ENCODE measurements at places on chromosomes 5 and 9.

- no peak for DNase-seq
Observed at GRCh38 chr5:143019157-143019556, 249.0 kb downstream of the ARHGAP26 start.

DNA sequence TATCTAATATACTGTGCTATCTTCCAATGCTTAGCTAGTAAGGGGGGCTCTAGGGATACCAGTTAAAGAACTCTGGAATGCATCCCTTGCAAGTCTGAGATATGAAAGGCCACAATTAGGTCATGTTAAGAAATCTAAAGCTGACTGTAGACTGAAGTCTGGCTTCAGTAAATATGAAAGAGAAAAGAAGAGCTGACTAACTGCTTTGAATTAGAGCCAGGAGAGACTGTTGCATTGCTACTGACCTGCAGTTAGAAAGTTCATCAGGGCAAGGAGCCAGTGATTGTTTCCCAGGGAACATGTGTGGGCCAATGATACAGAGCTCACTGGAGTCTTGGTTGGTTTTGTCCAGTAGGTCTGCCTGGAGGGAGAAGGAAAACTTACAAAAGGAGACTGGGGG, 472.1 kb upstream of the TNC start:
- DNase-seq, result peak; percentile 81

DNA sequence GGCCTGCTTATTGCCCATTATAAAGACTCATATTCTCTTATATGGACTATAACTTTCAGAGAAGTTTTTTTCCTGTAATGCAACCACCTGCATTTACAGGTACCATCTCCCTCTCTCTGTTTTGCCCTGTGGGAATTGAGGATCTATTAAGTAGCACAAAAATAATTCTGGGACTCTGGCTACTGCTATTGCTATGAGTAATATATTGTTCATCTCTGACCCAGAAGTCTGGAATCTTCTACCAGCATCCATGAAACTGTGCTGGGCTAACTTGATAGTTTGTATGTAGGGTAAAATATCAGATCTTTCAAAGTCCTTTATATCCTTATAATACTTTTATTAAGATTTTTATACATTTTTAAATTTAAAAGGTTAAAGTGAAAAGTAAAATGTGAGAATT, 607.2 kb downstream of the EFNA5 start:
- DNase-seq, result no peak

DNA sequence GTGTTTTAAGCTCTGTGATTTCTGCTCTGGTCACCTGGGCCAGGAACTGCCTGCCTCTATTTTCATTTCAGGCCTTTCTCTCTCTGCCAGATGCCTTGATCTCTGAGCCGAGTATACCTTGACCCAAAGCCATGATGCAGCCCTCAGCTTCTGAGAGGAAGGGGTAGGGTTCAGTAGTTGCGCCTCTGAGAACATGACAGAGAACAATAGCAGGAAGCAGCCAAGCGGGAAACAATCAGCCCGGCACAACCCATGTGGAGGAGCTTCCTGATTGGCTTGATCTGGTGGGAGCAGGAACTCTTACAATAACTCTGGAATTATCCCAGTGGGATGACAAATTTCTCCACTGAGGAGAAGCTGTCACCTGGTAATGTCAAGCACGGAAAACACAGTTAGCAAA, 127.4 kb downstream of the PALM2AKAP2 start:
- DNase-seq, result no peak

- DNase-seq, result no peak
Observed at GRCh38 chr5:102781786-102782185, 26.7 kb downstream of the PAM start.

DNA sequence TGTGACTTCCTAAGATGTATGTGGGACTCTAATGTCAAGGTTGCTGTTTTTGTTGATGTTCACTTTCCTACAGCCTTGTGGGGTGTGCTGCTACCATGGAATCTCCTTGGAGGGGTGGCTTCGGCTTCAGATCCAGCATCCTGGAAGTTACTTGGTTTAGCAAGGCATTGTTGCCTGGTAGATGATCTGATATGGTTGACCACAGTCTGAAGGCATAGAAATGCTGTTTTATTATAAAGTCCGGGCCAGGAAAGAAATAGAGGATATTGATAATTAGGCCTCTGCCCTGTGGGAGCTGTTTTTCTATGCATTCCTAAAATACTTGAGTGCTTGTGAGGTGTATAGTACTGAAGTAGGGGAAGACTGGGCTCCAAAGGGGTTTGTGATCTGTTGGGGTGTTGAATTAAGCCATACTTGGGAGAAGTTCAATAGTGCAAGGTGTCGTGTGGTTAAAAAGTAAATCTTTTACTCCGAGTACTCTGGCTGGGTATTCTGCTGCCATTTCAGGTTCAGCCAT, 27.3 kb upstream of the CREBRF start:
- no peak for DNase-seq

DNA sequence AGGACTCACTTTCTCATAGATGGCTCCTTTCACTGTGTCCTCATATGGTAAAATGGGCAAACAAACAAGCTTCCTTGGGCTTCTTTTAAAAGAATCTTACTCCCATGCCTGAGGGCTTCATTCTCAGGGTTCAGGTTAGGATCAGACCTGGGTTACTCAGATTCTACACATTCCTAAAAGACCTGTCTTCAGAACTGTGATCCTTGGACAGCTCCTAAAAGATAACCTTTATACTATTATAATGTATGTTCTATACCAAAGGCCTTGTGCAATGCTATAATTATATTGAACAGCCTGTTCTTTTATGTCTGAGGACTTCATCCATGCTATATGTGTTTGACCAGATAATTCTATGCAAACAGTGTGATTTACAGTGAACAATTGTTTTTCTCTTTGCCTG, 264.4 kb upstream of the CDH10 start:
- no peak for DNase-seq

DNA sequence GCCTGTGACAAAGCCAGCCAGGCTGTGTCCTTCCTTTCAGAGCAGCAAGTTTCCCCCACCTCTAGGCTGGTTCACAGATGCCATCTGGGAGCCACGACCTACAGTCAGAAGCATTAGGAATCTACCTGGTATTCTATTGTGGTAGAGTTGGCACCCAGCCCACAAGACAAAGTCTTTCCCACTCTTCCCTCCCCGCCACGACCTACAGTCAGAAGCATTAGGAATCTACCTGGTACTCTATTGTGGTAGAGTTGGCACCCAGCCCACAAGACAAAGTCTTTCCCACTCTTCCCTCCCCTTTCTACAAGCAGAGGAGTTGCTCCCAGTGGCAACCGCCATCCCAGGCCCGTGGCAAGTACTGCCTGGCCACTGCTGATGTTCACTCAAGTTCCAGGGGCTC, 157.8 kb upstream of the TNC start:
- DNase-seq, result no peak

GRCh38 chr5:7131680-7132079, 264.3 kb upstream of the ADCY2 start:
- DNase-seq, result no peak

DNA sequence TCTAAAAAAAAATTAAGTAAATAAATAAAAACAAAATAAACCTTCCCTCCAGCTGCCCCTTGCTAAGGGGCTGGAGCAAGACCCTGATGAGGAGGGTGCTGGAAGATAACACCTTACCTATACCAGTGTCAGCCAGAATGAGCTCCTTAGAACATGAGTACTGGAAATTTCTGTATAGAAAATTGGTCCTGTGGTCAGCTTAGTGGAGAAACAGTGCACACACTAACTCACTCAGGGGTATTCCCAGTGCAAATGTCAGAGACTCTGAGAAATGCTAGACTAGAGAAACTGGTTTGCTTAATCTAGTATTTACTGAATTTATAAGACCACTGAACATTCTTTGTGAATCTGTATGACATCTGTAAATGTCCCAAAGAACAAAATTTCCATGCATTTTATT, 62.1 kb upstream of the CTXN3 start:
- no peak for DNase-seq

DNA sequence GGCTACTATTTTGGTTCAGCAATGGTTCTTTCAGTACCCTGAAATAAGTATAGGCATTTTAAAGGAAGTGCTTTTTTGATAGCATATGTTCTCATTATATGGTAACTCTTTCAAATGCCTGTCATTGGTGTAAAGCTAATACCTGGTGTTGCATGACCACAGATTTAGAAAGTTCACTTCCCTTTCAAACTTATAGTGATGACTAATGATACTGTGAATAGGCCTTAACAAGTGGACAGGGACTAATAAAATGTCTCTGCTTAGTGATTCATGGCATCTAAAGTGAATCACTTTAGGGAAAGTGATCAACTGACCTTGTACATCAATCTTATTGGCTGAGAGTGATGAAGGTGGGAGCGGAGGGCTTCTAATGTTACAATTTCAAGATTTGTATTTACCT, 21.6 kb downstream of the MRPL22 start:
- no peak for DNase-seq

DNA sequence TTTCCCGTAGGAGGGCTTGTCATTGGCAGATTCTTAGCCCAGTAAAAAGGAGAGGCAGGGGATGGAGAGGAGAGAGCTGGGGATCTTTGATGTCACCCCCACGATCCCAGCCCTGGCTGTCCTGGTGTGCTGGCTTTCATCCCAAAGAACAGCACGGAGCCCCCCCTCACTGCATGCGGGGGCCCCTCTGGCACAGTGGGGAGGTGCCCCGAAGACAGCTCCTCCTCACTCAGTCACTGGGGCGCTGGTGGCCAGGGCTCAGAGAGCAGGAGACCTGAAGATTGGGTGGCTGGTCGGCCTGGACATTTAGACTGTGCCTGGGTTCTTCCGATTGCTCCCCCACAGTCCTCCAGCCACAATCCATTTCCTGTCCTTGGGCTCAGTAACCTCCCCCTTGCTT, 207.5 kb downstream of the MELK start:
- no peak for DNase-seq

GRCh38 chr5:179265514-179266290, 79.6 kb downstream of the ADAMTS2 start:
- DNase-seq, result peak; percentile 91

DNA sequence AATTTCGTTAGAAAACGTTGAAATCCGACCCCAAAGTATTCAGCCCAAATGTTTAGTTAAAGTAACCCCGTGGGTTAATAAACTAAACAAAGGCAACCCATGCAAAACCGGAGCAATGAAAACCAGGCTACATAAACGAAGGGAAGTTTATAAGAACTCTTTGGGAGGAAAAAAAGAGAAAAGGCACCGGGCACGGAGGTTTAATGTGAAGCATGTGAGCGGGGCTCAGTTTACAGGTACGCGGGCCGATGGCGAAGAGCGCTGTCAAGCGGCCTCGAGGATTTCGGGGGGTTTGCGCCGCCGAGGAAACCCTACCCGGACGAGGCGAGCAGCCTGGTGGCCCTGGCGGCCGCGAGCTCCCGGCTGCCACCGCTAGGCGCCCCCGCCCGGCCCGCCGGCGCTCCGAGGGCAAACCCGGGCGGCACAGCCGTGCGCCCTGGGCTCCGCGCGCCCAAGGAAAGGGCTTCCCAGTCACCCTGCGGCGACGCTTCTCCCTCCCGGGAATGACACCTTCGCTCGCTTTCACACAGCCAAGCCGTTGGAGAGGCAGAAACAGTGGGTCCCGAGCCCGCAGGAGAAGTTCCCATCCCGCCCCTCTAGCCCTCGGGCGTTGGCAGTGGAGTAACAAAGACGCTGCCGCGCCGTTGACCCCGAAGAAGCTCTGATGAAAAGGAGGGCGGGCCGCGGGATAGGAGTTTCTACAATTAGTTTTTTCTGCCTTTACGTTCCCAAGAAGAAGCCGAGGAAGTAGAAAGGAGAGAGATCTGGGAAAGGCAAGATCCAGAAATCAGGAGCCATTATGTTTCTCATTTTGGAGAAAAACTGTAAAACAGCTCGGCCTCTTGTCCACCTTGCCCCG, 126.0 kb downstream of the TMEM174 start:
- DNase-seq, result no peak

GRCh38 chr5:155069961-155070360, 56.4 kb downstream of the KIF4B start:
- DNase-seq, result no peak

DNA sequence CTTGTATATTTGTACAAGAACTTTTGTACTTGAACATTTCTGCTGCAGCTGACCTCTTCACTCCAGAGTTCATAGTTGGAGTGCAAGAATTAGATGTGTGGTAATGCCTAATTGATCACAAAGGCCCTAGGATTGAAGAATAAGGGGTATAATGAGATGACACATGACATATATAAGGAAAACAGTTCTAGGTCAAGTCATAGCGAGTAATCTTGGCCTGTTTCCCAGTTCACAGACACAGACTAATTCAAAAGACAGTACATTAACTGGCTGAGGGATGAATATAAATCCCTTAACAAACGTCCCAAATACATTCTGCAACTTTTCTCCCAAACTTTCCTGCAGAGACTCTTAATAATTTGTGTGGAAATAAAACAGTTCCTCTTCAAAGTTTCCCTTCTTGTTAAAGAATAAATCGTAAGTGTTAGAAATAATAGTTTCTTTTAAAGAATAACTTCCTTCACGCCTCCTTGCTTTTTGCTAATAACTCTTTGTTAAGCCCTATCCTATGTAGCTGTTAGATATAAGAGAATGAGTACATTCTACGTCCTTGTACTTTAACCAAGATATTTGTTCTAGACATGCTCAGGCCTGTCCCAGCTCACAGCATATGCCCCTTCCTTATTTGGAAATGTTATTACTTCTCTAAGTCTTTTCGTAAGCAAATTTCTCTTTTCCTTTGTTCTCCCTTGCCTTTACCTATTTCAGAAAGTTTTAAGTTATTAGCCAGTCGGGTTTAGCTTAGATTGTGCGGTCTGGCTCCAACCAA, 556.4 kb upstream of the CTNND2 start:
- no peak for DNase-seq

GRCh38 chr9:99121604-99122003, 16.7 kb downstream of the TGFBR1 start:
- DNase-seq, result no peak

DNA sequence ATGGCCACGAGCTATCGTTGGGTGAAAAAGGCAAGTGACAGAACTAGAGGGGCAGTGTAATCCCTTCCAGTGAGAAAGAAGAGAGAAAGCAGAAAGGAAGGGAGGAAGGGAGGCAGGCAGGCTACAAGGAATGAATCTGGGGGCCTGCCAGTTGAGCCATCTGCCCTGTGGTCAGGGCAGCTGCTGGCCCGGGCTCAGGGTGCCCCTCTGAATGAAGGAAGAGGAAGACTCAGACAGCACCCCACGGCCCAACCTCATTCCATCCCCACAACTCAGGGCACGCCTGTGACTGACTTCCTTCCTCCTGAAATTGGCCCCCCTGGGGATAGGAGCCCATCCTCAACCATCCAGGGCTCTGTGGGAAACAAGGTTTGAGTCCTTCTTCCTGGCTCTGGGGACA, 20.3 kb upstream of the FLT4 start:
- DNase-seq, result no peak

Data from retinal pigment epithelial cell (primary cell).